Amygdala (tissue), 56 donors: ENCODE measurements at places on chromosomes 2 and 18.

DNA sequence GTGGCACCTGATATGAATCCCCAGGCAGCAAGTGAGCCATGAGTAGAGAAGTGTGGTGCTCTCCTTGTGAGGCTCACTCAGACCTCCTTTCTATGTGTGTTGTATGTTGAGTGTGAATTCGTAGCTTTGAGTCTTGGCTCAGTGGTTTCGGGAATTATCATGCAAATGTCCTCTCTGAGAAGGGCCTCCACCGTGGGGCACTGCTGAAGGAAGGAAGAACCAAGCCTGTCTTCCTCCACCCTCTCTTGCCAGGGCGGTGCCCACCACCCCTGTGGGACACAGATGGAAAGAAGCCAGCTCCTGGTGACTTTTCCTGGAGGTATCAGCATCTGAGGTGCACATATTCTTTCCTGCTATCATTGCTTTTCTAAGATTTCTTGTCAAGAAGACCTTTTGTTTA is 156.1 kb downstream of the MYT1L start:
- DNase-seq = no peak

DNA sequence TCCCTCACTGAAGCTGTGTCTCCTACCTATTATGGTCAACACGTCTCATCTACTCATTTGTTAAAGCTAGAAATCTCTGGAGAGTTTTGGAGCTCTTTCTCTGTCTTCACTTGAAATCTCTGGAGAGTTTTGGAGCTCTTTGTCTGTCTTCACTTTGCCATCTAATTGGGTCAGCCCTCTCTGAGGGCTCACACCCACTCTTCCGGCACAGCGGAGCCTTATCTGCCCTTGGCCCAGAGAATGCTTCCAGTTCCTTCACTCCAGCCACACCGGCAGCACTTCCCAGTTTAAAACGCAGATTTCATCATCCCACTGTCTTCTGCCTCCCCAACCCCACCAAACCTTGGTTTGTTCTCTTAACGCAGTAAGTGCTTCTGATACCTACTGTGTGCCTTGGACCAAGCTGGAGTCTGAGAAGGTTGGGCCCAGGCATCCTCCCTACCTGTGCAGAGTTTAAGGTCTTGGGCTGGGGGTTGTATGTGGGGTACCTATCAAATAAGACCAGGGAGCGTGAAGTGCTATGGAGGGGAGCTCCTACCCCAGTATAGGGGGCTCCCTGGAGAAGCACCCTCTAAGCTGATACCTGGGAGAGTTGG is 5.0 kb downstream of the HPCAL1 start:
- DNase-seq = no peak

DNA sequence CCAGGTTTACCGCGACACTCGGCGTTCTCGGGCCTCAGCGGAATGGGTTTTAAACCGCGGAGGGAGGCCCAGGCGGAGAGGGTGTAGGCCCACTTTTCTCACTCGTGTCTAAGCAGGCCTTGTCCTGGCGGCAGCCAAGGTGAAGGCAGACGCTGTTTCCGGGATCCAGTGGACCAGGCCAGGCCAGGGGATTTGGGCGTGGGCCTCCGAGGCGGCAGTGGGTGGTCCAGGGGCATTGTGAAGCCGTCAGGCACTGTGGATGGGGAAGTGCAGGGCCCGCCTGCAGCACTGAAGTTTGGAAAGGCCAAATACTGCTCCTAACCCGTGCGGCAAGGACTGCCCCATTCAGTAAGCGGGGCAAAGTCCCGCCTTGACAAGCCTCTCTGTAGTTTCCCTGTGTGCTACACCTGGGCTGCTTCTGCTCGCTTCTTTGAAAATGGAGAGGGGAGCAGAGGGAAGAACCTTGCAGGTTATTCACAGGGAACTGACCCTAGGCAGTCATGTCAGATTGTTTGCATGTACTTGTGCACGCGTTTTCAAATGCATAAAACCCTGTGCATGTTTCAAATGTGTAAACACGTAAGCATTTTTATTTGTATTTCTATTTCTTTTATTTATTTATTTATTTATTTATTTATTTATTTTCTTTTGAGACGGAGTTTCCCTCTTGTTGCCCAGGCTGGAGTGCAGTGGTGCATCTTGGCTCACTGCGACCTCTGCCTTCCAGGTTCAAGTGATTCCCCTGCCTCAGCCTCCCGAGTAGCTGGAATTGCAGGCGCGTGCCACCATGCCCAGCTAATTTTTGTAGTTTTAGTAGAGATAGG is 7.5 kb upstream of the DLX2 start:
- DNase-seq = no peak

- DNase-seq = no peak
Observed at GRCh38 chr2:16461672-16462071, 204.0 kb downstream of the CYRIA start.

DNA sequence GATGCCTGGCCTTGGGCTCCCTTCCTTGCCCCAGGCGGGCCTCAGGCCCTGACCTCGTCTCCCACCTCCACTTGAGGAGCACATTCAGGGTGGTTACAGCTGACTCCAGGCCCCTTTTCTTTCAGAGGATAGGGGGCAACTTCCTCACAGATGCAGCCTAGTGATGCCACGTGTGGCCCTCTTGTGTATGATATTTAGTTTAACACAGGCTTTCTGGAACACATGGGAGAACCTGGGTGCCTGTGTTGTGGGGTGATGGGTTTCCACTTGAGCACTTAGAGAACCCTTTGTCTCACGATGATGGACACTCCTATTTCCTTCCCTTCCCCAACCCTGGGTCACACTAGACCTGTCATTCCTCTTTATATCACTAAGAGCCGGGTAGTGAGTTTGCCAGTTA is 6.8 kb upstream of the KCNS3 start:
- DNase-seq = no peak

DNA sequence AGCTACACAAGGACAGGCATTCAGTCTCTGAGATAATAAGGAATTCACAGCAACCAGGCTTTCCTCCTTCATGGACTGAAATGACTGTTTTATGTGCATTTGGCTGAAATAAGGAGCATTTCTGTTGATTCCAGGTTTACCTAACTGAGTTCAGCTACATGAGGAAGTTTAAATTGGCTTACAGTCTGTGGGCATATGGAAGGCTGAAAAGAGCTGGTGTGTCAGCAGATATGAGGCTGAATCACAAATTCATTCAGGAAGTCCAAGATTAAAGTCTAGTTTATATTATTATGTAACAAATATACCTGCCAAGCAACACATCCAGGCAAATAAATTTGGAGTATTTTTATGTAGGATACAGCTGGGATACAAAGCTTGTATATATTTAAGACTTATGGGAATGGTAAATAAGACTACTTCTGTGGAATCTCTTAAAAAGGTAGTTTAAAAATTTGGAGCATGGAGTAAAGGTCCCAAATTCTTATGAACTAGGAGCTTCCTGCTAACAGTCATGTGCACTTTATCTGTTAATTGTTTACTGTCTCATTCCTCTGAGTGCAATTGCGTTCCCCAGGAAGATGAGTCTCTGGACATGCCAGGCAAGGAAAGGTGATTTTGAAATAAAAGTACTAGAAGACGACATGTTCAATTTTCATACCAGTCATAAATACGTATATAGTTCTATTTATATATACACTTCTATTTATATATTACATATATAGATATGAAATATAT is 53.0 kb downstream of the ZC3H8 start:
- DNase-seq = no peak

DNA sequence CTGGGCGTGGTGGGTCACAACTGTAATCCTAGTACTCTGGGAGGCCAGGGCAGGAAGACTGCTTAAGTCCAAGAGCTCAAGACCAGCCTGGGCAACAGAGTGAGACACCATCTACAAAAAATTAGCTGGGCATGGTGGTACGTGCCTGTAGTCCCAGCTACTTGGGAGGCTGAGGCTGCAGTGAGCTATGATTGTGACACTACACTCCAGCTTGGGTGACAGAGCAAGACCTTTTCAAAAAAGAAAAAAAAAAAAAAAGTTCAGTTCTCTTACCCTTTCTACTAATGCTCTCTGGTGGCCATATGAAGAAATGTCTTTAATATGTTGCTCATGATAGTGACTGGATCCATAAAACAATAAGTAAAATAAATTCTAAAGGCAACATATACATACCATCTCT is 14.9 kb downstream of the TYW5 start:
- DNase-seq = no peak

- DNase-seq = no peak
Observed at GRCh38 chr2:216665717-216666116, 29.6 kb downstream of the IGFBP5 start.

DNA sequence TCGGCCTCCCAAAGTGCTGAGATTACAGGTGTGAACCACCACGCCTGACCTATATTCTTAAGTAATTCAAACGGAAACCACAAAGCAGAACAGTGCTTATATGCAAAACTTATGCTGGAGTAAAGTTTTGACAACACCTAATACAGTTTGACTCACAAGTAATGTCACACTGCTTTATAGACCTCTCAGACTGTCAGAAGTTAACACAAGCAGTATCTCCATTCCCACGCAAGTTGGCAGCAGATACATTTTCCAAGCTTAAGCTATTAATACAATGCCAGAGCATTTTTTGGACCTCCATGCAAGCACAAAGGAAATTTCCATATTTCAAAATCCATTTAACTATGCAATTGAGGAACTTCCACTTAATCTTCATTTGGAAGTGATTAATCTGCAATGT is 21.0 kb upstream of the SANBR start:
- DNase-seq = no peak

GRCh38 chr18:10950876-10951630 is 198.3 kb downstream of the PIEZO2 start:
- no peak for DNase-seq

DNA sequence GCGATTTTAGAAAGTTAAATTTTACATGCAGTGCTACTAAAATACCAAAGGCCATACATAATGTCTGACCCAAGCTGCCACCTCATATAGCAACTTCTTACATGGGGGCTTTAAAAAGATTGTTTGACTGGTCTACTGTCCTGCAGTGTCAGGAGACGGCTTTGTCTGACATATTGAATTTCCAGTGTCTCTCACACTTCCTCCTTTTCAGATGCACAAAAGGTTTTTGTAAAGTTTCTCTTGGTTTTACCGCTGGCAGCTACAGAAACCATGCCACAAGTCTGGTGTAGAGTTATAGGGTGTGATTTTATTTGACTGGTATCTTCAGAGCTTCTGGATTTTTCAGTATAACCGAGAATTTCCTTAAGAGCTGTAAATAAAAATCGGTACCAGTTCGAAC is 1.1 kb upstream of the ASAP2 start:
- DNase-seq = no peak

- DNase-seq = no peak
Observed at GRCh38 chr2:126317790-126318431, 338.0 kb upstream of the GYPC start.

DNA sequence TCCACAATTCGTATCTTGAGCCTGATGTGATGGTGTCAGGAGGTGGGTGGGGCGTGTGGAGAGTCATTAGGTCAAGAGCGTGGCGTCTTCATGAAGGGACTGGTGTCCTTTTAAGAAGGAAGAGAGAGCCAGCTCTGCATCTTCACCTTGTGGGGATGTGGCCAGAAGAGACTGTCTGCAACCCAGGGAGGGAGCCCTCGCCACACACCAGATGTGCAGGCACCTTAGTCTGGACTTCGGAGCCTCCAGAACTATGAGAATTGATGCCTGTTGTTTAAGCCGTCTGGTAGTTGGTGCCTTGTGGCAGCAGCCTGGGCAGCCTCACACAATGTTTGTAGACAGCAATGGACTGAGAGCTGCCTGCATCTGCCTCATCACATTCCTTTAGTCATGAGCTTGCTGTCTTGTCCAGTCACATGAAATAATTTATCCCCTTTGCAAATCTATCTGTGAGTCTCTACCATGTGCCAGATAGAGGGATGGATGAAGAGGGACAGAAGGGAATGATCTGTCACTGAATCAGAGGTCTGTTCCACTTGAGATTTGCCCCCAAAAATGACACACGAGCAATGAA is 61.0 kb downstream of the MYT1L start:
- no peak for DNase-seq

GRCh38 chr2:195891081-195891480 is 177.6 kb downstream of the DNAH7 start:
- no peak for DNase-seq

GRCh38 chr2:18356676-18357075 is 203.8 kb downstream of the RDH14 start:
- no peak for DNase-seq

DNA sequence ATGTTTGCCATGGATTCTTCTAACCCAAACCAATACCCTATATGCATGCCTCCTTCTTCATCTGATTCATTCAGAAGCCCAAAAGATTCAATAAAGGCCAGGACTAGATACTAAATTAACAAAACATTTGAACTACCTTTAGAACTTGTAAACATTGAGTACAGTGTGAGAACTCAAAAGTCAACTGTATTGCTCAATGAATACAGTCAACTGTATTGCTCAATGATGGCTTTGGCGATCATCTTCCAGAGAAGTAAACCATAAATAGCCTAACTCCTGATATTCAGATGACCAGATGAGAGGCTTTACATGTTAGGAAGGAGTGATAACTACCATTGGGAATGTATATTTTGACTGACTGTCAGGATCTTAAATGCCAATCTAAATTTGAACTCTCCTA is 206.5 kb upstream of the ITGA4 start:
- DNase-seq = no peak

GRCh38 chr2:116716444-116716843 is 1098.0 kb upstream of the DDX18 start:
- DNase-seq = no peak

GRCh38 chr18:79241755-79242154 is 154.0 kb upstream of the NFATC1 start:
- DNase-seq = no peak

- no peak for DNase-seq
Observed at GRCh38 chr2:144504218-144504641, 15.7 kb downstream of the ZEB2 start.

GRCh38 chr18:10403708-10404107 is 50.7 kb upstream of the APCDD1 start:
- DNase-seq = no peak

- DNase-seq = peak; percentile 12
Observed at GRCh38 chr18:59123588-59124369, 15.9 kb upstream of the SEC11C start.

DNA sequence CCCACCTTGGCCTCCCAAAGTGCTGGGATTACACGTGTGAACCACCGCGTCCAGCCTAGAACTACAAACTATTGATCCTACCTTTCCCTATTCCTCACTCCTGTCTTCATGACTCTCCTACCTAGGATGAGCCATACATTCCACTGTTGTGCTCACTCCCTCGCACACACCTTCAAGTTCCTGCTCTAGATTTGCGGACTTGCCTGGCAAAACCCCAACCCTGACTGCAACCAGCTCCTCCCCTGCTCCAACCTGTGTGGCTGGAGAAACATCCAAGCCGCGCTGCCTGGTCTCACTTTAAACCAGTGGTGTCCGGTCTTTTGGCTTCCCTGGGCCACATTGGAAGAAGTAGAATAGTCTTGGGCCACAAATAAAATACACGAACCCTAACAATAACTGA is 5.0 kb upstream of the DNPEP start:
- no peak for DNase-seq

- DNase-seq = no peak
Observed at GRCh38 chr18:70296781-70297180, 7.9 kb downstream of the SOCS6 start.

- DNase-seq = no peak
Observed at GRCh38 chr18:76874642-76875389, 52.5 kb downstream of the ZNF236 start.

GRCh38 chr2:71073475-71073874 is 5.0 kb downstream of the NAGK start:
- no peak for DNase-seq
